Activated gamma-delta T cell treated with Interleukin-2 at 50 U/mL for 16 hours (primary cell): ENCODE measurements at places on chromosomes 13 and 19.

DNA sequence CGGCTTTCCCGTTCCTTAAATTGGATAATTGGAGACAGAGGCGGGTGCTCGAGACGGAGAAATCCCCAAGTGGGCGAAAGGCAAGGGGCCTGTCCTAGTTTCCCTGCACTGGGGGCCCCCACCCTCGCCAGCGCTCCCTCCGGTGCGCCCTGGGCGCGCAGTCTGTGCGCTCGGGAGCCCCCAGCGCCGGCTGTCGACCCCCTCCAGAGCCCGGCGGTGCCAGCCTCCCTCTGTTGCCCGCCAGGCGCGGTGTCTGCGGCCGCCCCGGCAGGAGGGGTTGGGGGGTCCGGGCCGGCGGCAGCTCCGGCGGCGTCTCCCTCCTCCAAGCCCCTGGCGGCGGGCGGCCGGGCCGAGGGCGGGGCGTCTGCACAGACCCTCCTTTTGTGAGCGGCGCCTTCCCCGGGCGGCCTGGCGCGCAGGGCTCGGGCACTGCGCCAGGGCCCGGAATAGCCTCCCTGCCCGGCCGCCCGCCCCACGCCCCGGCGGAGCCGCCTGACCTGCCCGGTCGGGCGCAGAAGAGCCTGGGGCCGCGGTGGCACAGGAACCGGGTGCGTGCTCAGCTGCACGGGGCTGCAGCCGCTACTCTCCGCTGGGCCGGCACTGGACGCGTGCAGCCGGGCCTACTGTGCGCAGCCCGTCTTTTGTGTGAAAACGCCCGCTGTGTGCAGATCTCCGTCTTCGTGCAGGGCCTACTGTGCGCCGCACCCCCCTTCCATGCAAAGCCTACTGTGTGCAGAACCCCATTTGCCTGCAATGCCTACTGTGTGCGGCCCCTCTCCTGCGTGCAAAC lies 13.2 kb downstream of the GADD45B start:
- no peak for DNase-seq

DNA sequence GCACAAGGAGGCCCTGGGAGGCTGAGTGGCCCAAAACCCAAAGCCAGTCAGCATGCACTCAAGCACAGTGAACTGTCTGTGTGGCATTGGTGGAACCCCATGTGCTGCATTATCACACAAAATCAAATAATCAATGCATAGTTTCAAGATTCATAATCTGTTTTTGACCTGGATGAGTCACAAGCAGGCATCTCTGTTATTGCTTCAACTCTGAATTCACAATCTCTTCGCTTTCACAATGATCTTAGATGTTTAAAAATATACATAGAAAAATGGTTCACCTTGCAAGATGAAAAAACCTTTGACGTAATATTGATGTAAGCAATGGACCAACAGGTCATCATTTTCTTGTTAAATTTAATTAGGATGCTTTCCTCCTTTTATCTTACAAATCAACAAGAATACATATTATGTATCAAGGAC lies 455.4 kb downstream of the IRS2 start:
- no peak for DNase-seq

- DNase-seq: no peak
These were observed 7.0 kb upstream of the POMP start for GRCh38 chr13:28651810-28652401.

GRCh38 chr13:35765366-35765765 lies 288.9 kb upstream of the MAB21L1 start:
- DNase-seq: no peak

DNA sequence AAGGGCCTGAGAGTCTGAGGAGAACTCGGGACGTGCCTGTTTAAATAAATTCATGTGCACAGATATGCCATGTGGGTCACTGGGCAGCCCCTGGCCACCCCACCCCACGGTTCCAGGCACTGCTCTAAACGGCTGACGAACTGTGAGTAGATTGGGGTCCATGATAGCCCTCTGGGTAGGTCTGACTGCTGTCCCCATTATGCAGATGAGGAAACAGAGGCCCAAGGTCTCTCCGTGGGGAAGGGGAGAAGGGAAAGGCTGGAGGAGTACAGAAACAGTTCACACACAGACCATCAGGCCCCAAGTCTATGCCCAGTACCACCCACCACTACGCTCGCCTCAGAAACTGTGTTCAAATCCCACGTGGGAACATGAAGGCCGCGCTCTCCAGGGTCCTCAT lies 14.1 kb downstream of the ZNF787 start:
- no peak for DNase-seq

DNA sequence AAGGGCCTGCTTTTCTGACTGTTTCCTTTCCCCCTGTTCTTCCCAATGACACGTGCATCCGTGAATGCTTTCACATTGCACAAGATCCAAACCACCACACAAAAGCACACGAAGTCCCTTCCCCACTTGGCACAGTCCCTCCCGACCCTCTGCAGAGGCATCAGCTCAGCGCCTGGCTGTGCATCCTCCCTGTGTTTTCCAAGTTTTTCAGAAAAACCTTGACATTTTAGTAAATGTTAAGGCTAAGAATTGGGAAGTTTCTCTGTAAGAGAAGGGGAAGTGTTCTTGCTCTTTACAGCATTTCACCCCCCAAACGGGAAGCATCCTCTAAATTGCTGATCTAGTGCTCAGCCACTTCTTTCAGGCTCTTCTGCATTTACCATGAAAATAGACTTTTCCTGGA lies 94.5 kb upstream of the TM9SF2 start:
- DNase-seq: no peak

DNA sequence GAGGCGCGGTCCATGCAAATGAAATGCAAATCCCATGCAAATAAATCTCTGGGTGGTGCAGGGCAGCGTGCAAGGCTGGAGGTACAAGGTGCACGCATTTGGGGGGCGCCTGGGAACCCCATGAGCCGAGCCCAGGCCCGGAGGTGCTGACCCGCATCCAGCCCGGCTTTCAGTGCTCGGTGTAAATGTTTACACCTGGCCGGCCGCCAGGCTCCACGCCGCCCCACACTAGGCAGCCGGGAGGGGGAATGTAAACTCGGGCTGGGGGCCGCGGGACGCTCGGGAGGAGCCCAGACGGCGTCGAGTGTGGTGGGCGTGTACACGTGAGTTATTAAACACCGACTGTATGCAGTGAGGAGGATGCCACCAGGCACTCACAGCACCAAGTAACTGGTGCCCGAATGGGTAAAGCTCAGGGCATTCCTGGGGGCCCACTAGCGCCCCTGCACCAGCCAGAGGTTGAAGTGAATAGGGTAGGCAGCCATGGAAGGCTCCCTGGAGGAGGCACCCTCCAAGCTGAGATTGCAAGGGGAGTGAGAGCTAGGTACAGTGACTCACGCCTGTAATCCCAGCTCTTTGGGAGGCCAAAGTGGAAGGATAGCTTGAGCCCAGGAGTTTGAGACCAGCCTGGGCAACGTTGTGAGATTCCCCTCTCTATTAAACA lies 17.2 kb downstream of the FUT6 start:
- no peak for DNase-seq

- no peak for DNase-seq
These were observed 19.6 kb downstream of the GPR183 start for GRCh38 chr13:99287551-99287950.

- no peak for DNase-seq
These were observed 33.2 kb downstream of the RASA3 start for GRCh38 chr13:114099191-114099590.

DNA sequence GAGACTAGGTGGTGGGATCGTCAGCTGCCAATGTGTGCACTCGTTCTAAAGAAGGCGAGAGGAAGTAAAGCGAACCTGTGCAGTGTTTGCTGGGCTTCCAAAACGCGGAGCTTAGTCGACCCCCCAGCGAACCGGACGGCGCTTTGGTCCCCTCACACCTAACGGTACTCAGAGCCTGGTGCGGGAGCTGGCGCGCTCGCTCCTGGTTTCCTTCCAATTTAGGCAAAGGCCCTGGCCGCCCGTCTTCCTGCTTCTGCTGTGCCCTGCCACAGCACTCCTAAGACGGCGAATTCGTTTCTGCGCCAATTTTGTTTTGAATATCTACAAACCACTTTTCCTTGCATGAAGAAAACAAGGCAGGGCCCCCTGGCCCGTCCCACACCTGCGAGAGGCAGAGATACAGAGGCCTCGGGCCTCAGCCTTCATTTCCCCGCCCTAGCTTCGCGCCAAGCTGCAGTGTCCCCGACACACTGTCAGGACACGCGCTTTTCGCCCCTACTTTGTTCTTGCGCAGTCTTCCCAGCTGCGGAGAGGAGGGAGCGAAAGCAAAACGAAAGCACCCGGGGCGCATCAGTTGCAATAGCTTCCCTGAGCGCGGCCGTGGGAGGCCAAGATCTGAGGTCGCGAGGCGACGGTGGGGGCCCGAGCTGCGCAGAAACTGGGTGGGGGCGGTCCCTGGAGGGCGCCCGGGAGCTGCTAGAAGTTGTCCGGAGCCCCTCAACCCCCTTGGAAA lies 111.9 kb downstream of the KCNRG start:
- DNase-seq: peak; percentile 39

- no peak for DNase-seq
These were observed 59.7 kb upstream of the MTIF3 start for GRCh38 chr13:27510082-27510481.

DNA sequence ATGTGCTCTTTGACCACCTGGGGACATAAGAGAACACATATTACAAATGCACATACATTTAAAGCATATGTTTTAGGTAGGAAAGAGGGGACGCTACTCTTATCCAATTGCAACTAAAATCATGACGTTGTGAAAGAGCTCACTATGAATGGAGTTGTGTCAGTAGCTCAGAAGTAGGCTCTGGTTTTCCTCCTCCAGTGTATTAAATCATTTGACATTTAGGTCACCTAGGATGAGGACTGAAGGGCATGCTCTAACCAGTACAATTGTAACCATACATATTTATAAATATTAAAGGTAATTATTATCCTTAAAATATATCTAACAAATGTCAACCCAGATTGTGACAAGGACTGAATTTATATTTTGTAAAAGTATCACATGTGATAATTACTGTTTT lies 389.0 kb downstream of the KLF12 start:
- no peak for DNase-seq

- DNase-seq: no peak
These were observed 345.6 kb downstream of the SPRY2 start for GRCh38 chr13:79995334-79995733.

- peak; percentile 66 for DNase-seq
These were observed 1.8 kb downstream of the HMGB1 start for GRCh38 chr13:30463787-30464495.

- DNase-seq: no peak
These were observed 7.2 kb upstream of the LILRB3 start for GRCh38 chr19:54230031-54230430.

DNA sequence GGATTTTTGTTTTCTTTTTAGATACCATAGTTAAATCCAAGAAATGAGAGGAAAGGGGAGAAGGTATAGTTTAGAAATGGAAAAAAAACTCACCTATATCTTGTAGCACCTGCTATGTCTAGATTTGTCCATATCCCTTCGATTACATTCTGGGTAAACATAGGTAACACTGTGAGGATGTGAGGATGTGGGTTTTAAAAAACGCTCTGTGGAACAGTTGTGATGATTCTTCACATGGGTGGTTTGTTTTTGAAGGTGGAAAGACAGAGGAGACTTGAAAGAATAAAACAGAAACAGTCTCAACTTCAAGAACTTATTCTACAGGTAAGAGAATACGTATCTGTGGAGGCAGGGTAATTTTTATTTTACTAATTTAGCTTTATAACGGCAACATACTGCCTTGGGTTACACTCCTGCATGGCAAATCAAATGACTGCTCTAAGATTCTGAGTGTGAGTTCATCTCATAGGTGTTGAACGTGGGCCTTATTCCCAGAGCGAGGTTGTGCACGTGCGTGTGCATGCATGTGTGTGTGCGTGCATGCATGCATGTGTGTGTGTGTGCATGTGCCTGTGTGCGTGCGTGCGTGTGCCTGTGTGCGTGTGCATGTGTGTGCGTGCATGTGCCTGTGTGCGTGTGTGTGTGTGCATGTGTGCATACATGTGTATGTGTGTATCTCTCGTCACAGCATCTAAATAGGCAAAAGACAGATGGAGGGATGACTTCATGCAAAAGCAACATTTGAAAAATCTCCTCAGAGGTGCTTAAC lies 23.5 kb downstream of the ATP4B start:
- DNase-seq: no peak

DNA sequence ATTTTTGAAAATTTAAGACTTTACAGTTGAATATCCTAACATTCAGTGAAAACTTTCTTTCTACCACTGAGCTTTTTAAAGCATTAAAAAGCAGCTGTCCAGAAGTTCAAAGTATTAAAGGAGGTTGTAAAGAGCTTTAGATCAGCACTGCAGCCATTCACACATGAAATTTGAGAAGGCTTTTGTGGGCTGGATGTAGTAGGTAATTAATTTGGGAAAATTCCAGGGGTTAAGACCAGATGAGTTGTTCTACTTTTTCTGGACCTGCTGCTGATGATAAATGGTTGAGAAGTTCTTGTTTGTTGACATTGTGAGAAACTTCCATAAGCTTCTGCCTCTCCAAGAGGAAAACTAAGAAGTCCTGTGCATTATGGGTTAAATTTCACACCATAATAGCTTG lies 1779.6 kb upstream of the PRR20A start:
- no peak for DNase-seq

GRCh38 chr13:71522941-71523526 lies 344.0 kb downstream of the DACH1 start:
- DNase-seq: no peak

DNA sequence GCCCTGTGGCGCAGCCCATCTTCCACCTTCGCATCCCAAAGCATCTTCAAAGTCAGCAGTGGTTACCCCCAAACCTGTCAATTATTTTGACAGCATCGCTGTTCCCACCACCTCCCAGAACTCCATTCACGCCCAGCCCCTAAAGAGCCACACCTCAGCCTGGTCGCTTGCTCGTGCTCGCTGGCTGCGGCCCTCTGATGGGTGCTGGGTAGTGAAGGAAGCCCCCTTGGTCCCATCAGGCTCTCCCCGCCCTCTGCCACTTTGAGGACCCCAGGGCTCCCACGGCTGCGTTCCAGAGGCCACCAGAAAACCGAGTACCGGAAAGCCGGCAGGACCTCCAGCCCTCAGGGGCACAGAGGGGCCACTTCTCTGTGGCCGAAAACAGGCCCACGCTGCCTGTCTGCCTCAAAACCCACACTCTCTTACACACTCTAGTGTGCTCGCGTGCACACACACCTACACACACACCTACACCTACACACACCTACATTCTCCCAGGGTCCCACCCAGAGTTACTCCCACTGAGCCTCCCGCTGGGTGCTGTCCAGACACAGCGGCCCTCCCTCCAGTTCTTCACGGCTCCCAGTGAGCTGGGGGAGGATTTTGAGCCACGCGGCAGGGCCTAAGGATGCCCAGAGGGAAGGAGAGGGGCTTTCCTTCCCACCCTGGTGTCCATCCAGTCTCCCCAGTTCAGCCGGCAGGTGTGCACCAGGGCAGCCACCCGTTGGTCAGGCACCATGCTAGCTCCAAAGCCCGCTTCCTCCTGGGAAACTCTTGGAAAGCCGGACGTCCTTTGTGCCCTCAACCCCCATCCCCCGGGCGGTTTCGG lies 1.9 kb downstream of the VSTM2B start:
- DNase-seq: no peak

GRCh38 chr19:11538232-11539036 lies at the start of gene CNN1:
Gene CNN1 (plus strand): TSS chr19:11538851. CDS start chr19:11538928, 77 bp downstream.
- no peak for DNase-seq

GRCh38 chr19:48784527-48784926 lies 26.3 kb downstream of the BCAT2 start:
- no peak for DNase-seq
